Mesenteric fat pad (tissue), 1 donor: ENCODE measurements at places on chromosomes 11 and 22. TPM values are rescaled to one million over a fixed set of nuclear protein-coding genes. Genes with fewer than 3 reads are reported as not detected.

GRCh38 chr22:20803696-20804324, 29.9 kb downstream of the SERPIND1 start:
- no peak for DNase-seq

OR5B21 gene
- not detected for total RNA-seq

INSC gene
- not detected for total RNA-seq

GRCh38 chr22:25698978-25699377, 43.0 kb upstream of the MYO18B start:
- DNase-seq, result no peak

KCTD21 gene
- total RNA-seq, result 12.4 TPM

- no peak for DNase-seq
Measured at GRCh38 chr11:70230840-70231710, 28.0 kb downstream of the FADD start.

- DNase-seq, result no peak
Measured at GRCh38 chr22:17117890-17118289, 3.3 kb downstream of the TMEM121B start.

PAX6 gene
- total RNA-seq, result 0.32 TPM

- DNase-seq, result no peak
Measured at GRCh38 chr22:40001106-40001505, 6.4 kb downstream of the FAM83F start.

DNA sequence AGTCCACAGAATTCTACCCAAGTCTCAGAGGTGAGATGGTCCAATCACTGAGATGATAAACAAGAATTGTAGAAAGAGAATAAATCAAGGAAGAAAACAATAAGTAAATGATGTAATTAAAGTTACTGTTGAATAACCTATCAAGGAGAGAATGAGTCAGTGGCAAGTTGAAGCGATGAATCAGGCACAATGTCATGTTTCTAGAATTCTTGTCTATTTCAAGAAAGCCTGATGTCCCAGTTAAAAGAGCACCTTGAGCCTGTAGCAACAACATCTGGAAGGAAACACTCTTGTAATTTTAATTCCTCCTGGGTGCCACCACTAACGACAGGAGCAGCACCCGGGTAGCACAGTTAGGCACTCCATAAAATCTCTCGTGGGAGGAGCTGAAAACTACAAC, 67.9 kb upstream of the SLC35C1 start:
- no peak for DNase-seq

GRCh38 chr11:77096591-77097019, 6.0 kb upstream of the OMP start:
- no peak for DNase-seq

DNA sequence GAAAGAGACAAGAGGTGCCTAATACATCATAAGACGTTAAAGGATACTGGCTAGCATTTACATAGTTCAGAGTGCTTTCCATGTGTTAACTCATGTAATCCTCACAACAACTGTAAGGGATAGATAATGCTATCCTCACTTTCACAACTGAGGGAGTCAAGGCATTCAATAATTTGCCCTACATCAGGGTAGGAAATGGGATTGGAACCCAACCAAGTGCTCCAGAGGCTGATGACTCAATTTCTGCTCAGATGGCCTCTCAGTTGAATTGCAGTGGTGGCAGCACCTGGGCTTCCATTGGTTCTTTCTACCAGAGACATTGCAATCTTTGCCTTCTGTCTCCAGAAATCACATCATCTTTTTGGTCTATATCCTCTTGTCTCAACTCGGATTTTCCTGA, 232.9 kb downstream of the ETS1 start:
- no peak for DNase-seq

DNA sequence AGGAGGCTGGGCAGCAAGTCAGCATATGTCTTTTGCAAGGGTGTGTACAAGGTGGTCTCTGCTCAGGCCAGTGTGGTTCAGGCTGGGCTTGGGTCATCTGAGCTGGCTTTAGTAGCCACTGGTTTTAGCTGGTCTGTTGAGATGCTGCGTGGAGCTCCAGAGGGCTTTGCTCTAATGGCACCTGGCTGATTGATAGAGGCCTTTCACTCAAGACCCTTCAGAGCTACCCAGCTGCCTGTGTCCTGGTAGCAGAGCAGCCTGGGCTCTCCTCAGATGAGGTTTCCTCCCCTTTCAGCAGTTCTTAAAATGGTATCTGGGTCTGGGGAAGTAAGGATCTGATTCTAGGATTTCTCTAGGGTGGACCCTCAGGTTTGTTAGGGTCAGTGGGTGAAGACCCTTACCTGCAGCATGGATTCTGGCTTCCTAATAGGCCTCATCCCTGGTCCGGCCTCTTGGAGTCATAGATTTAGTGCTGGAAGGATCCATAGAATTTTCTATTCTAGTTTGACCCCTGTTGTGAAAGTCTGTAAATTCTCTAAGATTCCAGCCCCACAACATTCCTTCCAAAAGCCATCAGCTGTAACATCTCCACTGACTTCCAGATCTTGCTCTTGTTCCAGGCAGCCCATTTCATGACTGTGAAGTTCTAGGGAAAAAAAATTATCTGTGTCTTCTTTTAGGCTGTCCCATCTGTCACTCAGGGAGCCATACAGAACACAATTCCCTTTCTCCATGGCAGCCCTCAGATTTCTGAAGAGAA, 190.2 kb upstream of the ZBED5 start:
- DNase-seq, result no peak

C11orf16 gene
- not detected for total RNA-seq

NDUFS3 gene
- total RNA-seq, result 72.8 TPM

GRCh38 chr11:103097279-103097678, 5.3 kb upstream of the DCUN1D5 start:
- no peak for DNase-seq

DNA sequence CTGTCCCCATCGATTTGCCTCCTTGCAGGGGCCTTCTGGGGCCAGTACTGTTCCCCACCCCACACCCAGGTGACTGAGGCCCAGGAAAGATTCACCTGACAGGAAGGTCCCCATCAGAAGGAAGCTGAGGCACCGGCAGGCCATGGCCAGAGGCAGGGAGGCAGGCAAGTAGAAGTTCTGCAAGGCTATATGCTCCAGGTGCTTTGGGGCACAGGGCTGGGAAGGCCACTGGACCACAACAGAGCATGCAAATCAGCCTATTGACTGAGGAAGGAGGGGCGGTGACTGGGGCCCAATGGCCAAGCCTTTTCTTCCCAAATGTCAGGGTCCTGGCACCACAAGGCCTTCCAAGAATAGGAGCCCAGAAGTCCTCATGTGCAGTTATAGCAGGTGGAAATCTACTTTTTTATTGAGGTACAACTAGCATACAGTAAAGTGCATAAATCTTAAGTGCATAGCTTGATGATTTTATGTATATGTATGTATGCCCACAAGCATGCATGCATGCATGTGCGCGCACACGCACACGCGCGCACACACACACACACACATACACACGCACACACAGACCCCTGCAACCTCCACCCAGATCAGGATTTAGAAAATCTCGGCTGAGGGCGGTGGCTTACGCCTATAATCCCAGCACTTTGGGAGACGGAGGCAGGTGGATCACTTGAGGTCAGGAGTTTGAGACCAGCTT, at the start of gene VPREB3:
Gene VPREB3, minus strand, starts transcription at position 206 of the 700 bp plus-strand sequence. Its CDS starts 62 bp downstream, at position 144.
- DNase-seq, result no peak

DNA sequence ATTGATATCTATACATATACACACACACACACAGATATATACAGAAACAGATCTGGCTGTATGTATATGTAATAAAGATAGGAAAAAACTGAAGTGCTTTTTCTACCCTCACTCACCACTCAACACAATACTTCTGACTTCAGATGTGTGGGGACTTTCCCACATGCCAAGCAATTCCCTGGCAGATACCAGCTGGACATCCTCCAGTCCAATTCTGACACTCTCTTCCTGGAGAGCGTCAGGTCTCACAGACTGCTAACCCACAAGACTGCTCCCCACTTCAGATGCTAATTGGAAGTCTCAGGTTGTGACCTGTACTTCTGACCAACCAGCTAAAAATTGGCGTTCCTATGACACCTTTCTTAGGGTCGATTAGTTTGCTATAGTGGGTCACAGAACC, 140.6 kb downstream of the ATG16L2 start:
- DNase-seq, result no peak

DNA sequence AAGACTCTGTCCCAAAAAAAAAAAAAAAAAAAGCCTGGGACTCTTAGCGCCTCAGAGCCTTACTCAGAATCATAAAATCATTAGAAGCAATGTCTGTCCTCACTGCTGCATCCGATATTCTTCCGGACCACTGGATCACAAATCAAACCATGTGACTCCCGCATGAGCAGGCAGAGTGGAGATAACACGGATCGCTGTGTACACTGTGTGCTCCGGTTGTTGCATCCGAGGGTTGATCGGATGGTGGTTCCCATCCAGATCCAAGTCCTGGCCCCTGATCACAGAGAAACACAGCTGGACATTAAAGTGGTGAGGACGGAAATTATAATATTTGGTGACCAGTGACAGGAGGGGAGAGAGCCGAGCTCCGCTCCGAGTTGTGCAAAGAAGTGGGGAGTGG, 9.7 kb upstream of the TXNRD2 start:
- DNase-seq, result no peak

DNA sequence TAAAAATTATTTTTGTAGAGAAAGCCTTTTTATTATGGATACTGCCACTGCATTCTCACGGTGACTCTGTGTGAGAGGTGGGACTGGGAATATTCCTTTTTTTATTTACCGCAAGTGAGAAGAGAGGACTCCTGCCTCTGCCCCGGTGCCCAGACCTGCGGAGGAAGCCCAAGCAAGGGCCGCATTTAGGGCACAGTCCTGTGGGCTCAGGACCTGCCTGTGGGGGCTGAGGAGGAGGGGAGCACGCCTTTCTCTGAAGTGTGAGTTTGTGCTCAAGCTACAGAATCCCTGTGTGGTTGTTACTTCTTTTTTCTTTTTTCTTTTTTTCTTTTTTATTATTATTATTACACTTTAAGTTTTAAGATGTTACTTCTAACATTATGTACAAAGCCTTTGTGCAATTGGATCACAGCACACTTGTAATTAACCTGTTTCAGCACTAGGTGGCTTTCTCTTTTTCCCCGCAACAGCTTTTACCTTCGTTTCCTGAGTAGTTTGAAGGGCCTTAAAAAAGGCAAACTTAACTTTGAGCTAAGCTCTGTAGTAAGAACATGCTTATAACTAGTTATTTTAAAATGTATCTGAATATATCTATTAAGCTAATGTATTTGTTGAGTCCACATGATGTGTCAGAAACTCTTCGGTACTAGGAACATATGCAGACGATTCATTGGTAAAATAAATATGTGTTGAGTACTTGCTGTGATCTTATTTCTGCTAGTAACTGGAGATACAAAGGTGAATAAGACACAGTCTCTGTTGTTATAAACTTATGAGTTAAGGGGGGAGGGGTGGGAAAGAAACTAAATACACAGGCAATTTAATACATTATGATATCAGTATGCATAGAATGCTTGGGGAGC, 18.3 kb downstream of the AMOTL1 start:
- no peak for DNase-seq

DNA sequence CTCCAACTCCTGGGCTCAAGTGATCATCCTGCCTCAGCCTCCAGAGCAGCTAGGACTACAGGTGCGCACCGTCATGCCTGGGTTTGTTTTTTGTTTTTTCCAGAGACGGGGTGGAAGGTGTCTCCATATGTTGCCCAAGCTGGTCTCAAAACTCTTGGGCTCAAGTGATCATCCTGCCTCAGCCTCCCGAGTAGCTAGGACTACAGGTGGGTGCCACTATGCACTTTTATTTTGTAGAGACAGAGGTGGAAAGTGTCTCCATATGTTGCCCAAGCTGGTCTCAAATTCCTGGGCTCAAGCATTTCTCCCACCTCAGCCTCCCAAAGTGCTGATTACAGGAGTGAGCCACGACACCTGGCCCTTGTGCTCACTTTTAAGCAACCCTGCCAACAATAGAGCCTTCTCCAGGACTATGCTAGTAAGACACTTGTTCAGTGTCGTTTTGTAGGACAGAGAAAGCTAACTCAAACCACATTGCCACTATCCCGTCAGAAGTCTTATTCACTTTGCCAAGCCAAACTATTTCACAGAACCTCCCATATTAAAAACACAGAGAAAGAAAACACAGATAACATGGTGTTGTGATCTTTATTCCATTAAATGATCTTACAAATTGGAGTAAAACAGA, 9.4 kb upstream of the PLAAT3 start:
- no peak for DNase-seq

GRCh38 chr22:32042924-32043323, at the start of gene SLC5A1:
Gene SLC5A1 (plus strand): TSS chr22:32043261. CDS start chr22:32043282, 21 bp downstream.
- peak; percentile 91 for DNase-seq

GRCh38 chr11:42595876-42596275, 715.9 kb upstream of the API5 start:
- no peak for DNase-seq

SF3B2 gene
- 164 TPM for total RNA-seq

MUC5AC gene
- total RNA-seq, result not detected

DNA sequence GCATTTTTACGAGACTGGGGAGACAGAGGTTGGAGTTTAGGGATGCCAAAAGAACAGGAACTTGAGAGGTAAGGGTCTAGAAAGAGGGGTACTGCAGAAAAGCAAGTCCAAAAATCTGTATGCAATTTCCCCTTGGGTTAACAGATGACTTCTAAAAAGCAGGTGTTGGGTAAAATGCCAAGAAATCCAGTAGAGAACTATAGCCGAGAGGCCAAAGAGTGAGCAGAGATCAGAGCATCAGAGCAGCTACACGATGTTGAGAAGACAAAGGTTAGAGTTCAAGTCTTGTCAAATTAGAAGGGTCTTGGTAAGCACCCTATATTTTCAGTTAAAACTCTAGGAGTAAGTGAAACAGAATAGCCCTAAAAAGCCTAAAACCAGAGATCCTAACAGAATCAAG, 145.2 kb downstream of the FCHSD2 start:
- DNase-seq, result no peak

DNA sequence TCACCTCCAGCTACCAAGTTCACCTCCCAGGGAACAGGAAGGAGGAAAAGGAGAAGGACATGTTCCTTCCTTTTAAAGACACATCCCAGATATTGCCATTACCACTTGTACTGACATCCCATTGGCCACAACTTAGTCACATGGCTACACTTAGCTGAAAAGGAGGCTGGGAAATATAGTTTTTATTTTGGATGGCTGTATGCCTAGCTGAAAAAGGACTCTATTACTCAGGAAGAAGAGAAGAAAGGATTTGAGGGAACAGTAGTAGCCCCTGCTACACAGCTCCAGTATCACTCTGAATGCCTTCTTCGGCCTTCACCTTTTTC, 2.1 kb upstream of the APOA5 start:
- no peak for DNase-seq

- peak; percentile 87 for DNase-seq
Measured at GRCh38 chr11:9089636-9090035, 1.8 kb downstream of the SCUBE2 start.

DNA sequence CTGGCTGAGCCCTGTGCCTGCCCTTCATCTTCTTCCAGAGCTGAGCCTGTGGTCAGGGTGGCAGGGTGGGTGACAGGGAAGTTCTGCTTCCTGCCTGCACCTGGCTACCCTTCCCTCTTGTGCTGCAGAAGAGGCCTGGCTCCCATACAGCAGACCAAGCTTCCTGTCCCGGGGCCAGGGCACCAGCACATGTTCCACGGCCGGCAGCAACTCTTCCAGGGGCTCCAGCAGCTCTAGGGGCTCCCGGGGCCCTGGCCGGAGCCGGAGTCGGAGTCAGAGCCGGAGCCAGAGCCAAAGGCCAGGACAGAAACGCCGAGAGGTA, 15.0 kb downstream of the ROBO3 start:
- DNase-seq, result peak; percentile 75

- no peak for DNase-seq
Measured at GRCh38 chr11:87722756-87723565, 452.3 kb downstream of the RAB38 start.
